ENCODE measurements at places on chromosomes 2 and 18.

DNA sequence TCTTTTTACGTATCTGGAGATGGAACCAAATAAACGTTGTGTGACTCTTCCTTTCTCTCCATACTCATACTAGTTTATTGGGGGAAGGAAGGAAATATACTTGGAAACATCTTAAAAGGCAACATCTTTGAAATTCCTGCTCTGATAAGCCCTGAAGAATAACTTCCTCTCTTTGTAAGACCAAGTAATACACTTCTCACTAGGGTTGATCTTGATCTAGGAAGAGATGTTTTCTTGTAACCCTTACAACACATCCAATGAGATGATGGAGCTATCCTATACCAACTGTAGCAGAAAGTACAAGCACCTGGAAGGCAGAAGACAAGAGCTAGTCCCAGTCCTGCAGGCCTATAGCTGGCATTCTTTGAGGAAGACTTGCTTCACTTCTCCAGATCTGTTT, 2.0 kb downstream of the ANKRD44 start:
- DNase-seq: peak; percentile 32

DNA sequence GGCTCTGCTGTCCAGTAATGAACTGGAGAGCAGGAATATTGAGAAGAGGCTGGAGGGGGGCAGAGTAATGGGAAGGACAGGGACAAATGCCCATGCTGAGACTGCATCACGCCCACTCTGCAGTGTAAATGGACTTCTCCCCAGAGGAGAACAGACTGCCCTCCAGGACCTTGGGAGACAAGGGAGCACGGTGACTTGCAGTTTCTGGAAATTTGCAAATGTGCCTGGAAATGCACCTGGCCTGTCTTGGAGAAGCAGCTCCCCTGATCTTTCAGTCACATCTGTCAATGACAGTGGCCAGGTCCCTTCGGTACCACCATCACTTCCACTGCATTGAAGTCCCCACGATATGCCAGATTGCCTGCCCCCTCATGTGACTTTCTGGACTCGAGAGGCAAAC, 178.7 kb upstream of the SH3BP4 start:
- DNase-seq: no peak

- no peak for DNase-seq
Measured at GRCh38 chr2:172467382-172467781, 40.0 kb downstream of the ITGA6 start.

GRCh38 chr18:32884543-32884942, 111.7 kb upstream of the KLHL14 start:
- no peak for DNase-seq

DNA sequence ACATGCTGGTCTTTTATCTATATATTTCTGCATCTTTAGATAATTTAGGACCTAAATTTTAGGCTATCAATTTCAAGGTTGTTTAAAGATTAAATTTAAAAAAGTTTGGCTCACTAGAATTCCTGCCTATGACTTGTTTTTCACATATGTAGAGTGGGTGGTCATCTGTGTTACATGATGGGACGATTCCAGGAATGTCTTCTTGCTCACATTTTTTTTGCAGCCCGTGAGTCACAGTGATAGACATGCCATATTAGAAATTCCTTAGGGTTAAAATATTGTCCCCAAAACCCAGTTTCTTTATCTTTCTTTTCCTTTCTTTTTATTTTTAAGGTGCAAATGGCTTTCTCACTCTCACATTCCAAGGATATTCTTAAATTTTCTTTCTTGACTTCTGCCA, 652.0 kb downstream of the PLCL1 start:
- no peak for DNase-seq

DNA sequence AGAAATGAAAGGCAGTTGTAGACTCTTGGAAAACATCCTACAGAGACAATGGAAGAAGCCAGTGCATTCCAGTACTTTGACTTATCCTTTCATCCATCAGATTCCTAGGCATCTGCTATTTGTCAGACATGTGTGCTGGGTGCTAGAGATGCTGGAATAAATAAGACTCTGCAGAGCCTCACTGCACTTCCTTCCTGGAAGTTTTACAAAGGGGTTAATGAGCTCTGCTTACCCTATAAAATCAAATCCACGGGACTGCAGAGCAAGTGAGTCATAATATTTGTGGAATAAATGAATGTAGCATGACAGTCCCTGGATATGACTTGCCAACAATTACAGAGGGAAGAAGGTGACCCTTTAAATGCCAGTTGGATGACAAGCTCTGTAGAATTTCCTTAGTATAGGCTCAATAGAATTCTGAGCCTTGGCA, 52.7 kb upstream of the NPAS2 start:
- no peak for DNase-seq

GRCh38 chr2:108573061-108573460, 38.8 kb downstream of the LIMS1 start:
- no peak for DNase-seq

GRCh38 chr2:8966123-8966908, 37.2 kb downstream of the MBOAT2 start:
- no peak for DNase-seq

DNA sequence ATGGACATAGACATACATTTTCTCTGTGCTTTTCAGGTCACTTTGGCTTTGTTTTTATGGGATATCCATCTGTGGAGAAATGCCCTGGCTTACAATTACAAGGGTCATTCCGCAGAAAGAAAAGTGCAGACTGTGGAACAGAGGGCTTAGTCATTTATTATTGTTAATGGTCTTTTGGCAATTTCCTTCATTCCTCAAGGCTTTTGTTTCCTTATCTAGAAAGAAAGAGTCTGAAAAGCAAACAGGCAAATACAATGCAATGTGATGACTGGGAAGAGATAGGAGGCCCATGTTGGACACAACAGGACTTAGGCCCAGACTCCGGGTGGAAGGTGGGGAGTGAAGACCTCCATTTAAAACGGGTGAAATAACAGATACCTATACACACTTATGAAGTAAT, 129.5 kb upstream of the CAVIN2 start:
- DNase-seq: no peak

GRCh38 chr18:58102018-58102417, 58.0 kb downstream of the NEDD4L start:
- DNase-seq: no peak

GRCh38 chr18:36532394-36532793, 234.9 kb downstream of the FHOD3 start:
- no peak for DNase-seq

GRCh38 chr2:4369826-4370419, 666.5 kb downstream of the DCDC2C start:
- no peak for DNase-seq

- DNase-seq: no peak
Measured at GRCh38 chr2:151845884-151846283, 17.7 kb upstream of the ARL5A start.

DNA sequence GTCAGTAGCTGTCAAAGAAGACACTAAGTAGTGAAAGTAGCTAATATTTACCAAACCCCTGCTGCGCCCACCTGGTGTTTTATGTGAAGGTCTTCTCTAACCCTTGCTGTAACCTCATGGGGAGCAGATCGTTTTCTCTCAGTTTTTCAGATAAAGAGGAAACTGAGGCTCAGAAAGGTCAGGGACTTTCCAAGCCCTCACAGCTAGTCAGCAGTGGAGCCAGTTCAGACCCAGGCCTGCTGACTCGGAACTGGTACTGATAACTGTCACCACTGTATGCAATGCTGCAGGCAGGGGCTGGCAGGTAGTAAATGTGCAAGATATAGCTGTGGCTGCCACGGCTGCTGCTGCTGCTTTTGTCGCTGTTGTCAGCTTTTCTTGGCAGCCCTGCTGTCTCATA, 69.1 kb downstream of the LRRFIP1 start:
- peak; percentile 59 for DNase-seq

DNA sequence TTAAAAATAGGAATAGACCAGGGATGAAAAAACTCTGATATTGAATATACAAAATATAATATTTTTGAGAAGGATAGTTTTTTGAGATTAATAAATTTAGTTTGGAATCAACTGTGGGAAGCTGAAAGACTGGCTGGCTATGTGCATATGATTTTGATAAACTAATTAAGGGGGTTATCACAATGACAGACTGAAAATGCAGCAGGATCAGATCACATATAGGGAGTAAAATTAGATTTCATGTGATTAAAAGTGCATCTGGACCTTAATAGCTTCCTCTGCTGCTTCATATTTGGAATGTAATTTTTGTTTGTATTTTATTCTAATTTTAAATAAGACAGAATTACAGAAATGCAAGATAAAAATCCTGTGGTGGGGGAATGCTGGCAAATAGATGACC, 111.7 kb downstream of the CCDC102B start:
- no peak for DNase-seq

DNA sequence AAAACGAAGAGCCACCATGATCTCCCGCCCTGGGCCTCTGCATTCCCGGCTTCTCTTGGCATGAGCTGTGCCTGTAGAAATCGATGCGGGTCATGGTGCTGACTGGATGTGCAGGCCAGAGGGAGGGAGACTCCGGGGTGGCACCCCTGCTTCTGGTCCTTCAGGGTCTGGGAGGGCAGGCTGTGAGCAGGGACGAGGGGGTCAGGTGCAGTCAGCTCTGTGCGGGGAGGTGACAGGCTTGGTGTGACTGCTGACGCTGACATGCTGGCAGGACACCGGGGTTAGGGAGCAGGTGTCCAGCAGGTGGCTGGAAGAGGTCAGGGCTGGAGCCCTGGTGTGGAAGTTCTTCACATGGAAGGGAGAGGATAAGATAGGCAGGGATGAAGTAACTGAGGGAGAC, 48.7 kb upstream of the KCNF1 start:
- no peak for DNase-seq

GRCh38 chr2:237294460-237294859, 119.5 kb downstream of the COL6A3 start:
- no peak for DNase-seq

DNA sequence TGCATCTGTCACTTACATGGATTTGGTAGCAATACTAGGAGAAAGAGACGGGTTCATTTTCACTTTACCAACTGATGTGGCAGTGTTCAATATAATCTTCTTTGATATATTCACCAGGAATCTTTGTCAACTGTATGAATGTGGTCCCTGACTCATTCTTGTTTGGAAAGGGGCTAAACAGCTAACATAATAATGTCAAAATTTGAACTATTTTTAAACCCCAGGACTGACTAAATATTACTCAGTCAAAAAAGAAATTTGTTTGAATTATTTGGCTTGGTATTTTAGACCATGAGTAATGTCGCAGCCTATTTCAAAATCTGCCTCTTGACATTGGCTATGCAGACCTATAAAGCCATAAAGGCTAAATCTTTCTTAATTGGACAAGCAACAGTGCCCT, 413.7 kb upstream of the RGPD4 start:
- DNase-seq: no peak

GRCh38 chr2:29703336-29703735, 218.1 kb downstream of the ALK start:
- no peak for DNase-seq

DNA sequence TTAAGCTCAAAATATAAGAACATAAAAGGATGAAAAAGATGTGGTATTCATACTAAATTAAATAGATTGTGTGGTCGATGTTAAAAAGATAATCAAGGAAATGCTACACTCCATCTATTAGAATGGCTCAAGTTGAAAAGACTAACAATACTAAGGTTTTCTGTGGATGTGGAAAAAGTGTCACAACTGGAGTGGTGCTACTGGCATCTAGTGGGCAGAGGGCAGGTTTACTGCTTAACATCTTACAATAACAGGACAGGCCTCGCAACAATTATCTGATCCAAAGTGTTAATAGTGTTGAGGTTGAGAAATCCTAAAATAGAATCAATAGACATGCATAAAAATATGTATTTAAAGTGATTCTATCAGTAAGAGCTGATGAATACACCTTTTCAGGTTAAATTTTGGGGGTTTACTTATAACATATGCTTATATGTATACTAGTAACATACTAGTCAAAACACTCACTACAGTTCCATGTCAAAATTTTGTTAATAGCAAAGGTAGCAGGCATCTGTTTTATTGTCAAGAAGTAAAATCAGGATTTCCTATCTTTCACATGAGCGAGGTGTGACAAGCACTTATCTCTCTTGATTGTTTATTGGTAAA, 91.5 kb upstream of the TMEFF2 start:
- no peak for DNase-seq

DNA sequence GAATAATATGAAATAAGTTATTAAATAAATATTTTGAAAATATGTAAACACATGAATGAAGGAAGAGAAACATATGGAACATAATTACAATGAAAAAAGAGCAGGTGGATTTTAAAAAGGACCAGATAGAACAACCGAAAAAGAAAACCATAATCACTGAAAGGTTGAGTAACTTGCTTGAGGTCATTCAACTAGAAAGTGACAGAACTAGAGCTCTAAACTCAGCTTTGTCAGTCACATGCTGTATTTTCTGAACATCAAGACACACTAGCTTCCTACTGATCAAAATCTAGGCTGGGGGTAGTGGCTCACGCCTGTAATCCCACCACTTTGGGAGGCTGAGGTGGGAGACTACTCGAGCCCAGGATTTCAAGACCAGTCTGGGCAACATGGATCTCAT, 30.0 kb upstream of the ITGAV start:
- DNase-seq: no peak

GRCh38 chr18:34841891-34842290, 131.8 kb downstream of the DTNA start:
- no peak for DNase-seq

DNA sequence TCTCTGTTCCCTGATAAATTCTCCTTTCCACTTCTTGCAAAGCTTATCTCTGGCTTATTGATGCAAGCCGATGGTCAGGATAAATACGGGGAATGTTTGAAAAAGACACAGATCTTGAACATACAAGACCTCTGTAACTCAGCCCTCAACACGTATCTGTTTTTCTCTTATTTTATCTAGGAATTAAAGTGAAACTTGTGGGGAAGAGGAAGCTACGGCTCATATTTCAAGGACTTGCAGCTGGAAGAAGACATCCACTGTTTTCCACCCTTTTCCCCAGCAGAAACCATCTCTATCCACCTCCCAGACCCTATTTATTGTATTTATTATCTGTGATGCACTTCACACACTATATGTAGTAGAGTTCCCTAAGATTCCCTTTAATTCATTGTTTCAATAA, 98.4 kb upstream of the TANK start:
- no peak for DNase-seq

DNA sequence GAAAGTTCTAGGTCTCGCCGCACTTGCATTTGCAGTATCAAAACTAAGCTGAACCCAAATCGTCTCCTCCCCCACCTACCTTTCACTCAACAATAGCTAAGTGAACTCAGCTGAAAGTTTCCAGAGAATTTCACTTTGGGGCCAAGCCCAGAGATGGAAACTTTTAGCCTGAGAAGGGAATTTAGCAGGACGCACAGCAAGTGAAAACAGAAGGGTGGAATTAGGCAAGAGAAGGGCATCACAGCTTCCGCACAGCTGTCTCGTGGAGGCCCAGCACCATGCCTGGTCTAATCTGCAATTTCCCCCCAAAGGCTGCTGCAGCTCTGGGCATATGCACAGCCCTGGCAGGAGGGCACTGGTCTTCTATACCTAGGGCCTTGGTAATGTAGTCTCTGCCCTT, 262.0 kb downstream of the TNS1 start:
- DNase-seq: no peak

DNA sequence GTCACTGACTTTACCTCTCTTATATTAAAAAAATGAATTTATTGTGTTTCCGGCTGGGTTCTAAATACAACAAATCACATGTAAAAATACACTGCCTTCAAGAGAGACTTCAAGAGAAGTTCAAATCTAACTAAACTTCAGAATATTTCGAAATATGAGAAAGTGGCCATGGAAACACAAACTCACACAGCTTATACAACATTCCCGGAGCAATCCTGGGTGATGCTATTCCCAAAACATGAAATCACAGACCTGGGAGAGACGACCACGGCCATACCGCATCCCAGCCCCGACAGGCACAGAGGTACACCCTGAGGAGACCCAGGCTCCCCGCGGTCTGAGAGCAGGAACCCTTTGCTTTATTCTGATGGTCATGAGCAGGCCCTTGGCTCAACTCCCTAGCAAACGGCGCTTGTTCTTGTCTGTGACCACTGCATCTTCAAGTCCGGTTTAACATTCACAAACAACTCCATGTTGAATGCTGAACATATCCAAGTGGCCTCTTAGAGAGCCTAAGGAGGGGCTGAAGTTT, 185.4 kb upstream of the REV1 start:
- no peak for DNase-seq

Data from CD4-positive, alpha-beta T cell treated with Interleukin-21 for 1 hour (primary cell).